ENCODE measurements at places on chromosomes 16 and 17.

GRCh38 chr17:76453431-76453743 lies 435 bp upstream of the UBE2O start:
- DNase-seq: no peak

GRCh38 chr16:4404247-4404966 lies 12.0 kb downstream of the CORO7 start:
- peak; percentile 35 for DNase-seq

DNA sequence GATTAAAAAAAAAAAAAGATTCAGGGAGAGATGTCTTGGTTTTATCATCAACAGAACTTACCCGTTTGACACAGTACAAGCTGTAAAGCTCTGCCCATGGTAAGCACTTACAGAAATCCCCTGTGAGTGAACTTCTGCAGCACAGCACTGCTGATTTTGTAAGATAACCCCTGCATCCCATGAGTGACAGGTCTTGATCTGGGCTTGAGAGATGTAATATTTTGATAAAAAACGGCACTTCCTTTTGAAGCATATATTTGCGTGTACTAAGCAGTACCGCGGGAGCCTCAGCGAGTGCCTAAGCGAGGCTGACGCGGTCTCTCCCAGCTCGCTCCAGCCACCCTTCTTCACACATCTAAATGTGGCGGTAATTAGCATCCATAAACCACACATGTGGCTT lies 50.5 kb downstream of the IKZF3 start:
- peak; percentile 86 for DNase-seq

GRCh38 chr16:24131294-24131693 lies 124.8 kb upstream of the CACNG3 start:
- no peak for DNase-seq

- no peak for DNase-seq
Measured at GRCh38 chr16:86740906-86741799, 162.8 kb downstream of the FOXL1 start.
